ENCODE measurements at places on chromosomes 2 and 18.

GRCh38 chr18:48811401-48811800, 139.4 kb downstream of the SMAD7 start:
- DNase-seq = no peak

DNA sequence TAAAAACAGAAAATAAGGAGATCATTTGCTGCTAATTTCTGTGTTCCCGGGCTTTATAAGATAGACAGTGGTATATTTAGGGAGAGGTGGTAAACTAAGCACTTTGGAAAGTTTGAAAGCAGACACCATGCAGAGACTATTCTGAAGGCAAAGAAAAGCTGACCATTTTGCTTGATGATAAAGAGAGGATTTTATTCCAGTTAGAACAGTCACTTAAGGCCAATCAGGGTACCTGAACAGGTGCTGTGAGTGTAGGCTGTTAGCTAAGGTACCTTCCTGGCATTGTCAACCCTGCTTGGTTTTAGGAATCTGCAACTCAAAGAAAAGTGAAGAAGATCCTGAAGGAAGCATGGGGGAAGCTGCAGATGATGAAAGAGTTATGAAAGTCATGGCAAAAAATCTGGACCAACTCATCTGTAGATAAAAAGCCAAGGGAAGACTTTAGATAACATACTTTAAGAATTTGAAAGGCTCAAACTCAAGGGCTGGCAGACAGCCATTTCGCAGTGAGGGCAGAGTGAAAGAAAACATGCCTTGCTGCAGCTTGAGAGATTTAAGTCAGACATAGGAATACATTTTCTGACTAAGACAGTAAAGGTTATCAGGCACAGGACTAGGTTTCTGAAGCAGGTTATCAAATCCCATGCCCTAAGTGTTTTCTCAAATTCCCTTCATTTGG, 80.1 kb upstream of the ARL5A start:
- no peak for DNase-seq

- DNase-seq = no peak
Measured at GRCh38 chr2:39851251-39851650, 72.2 kb upstream of the THUMPD2 start.

DNA sequence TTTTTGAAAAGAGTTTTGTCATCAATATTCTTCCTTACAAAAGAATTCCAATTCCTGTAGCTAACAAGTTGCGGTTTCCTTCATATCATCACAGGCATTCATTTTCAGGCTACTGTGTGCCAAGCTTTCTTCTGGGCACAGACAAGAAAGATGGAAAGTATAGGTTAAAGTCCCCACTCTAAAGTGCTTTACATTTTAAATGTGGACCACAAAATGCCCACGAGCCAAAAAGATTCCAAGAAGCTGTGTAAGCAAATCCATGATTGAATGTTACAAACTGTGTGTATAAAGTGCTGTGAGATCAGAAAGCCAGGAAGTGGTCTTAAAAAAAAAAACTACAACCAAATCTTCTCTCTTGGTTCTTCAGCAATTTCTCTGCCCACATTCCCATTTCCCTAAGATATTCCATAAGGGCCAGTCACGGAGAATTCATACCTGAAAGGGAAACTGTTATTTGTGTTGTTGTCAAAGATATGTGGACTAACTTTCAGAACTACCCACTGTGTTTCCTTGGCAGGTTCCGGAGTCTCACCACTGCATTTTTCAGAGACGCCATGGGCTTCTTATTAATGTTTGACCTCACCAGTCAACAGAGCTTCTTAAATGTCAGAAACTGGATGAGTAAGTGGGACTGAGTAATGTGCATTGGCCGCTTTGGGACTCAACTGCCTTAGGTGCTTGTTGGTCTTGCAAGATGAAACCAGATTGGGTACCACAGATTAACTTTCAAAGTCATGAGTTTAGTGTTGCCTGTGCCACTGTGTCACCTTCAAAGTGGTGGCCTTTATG, 55.7 kb downstream of the RAB27B start:
- no peak for DNase-seq

GRCh38 chr2:86510436-86510933, 52.8 kb downstream of the CHMP3 start:
- no peak for DNase-seq

Data from stimulated activated CD4-positive, alpha-beta T cell treated with anti-CD3 and anti-CD28 coated beads, Interleukin-1b, Interleukin-23, amount 100 ng/mL, for 4 hours (primary cell).